ENCODE measurements at places on chromosomes 7 and 10. TPM values are rescaled to one million over a fixed set of nuclear protein-coding genes. Genes with fewer than 3 reads are reported as not detected.

The STMP1 gene
- total RNA-seq = 18.7 TPM

- no peaks in the 10 kb centered on the region for H3K4me1 ChIP-seq
- DNase-seq = no peak
- no peaks in the 10 kb centered on the region for H3K36me3 ChIP-seq
- H3K27me3 ChIP-seq = no peaks in the 10 kb centered on the region
- no peak overlapping the region for H3K4me3 ChIP-seq
Measured at GRCh38 chr10:67668448-67668847, 27.5 kb downstream of the CTNNA3 start.

- H3K4me3 ChIP-seq = no peak overlapping the region
- H3K36me3 ChIP-seq = no peaks in the 10 kb centered on the region
- no peaks in the 10 kb centered on the region for H3K27me3 ChIP-seq
- DNase-seq = no peak
- no peak overlapping the region for H3K27ac ChIP-seq
- peaks cover 22% of the 10 kb centered on the region for H3K4me1 ChIP-seq
Measured at GRCh38 chr7:105756367-105756766, 120.0 kb downstream of the ATXN7L1 start.

- DNase-seq = no peak
- peaks cover 12% of the 10 kb centered on the region for H3K4me1 ChIP-seq
- H3K27me3 ChIP-seq = no peaks in the 10 kb centered on the region
- no peak overlapping the region for H3K4me3 ChIP-seq
- peaks cover 10% of the 10 kb centered on the region for H3K36me3 ChIP-seq
Measured at GRCh38 chr10:119377958-119378736, 164.4 kb downstream of the RGS10 start.

DNA sequence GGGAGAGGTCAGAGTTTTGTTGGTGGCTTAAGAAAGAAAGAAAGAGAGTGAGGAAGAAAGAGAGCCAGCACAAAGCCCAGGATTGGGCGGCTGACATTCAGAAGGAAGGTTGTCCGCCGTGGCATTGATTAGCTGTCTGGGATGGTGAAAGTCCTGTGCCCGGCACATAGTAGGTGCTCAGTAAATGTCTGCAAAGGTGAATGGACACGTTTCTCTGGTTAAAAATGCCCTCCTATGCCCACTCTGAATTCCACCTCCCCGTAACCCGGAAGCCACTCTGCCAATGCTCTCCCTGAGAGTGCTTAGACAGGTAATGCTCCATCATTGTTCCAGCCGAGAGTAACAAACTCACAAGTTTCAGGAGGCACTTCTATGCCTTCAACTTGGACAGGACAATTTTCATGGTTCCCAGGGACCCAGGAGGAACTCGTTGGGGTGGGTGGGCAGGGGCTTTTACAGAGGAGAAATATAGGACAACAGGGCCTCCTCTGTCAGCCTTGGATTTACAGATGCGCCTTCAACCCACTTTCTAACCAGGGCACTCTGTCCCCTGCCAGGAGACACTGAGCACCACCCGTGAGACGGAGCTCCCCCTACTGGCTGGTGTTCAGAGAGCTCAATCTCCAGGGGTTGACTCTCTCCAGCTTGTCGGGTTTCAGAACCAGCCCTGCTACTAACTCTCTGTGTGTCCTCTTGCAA lies 411.5 kb upstream of the ZMIZ1 start:
- no peak overlapping the region for H3K4me3 ChIP-seq
- no peak overlapping the region for H3K27ac ChIP-seq

Data from activated CD4-positive, alpha-beta T cell treated with anti-CD3 and anti-CD28 coated beads for 36 hours (primary cell).